ENCODE measurements at places on chromosomes 1 and 21. TPM values are rescaled to one million over a fixed set of nuclear protein-coding genes. Genes with fewer than 3 reads are reported as not detected.

TRIM46 gene
- 3.8 TPM for polyA plus RNA-seq

- no peak for DNase-seq
These were observed 30.7 kb downstream of the CDCA8 start for GRCh38 chr1:37723072-37723389.

- DNase-seq = no peak
These were observed 32.3 kb upstream of the RALGPS2 start for GRCh38 chr1:178692564-178693327.

- no peak for DNase-seq
These were observed 5.0 kb downstream of the AGT start for GRCh38 chr1:230708631-230709580.

DNA sequence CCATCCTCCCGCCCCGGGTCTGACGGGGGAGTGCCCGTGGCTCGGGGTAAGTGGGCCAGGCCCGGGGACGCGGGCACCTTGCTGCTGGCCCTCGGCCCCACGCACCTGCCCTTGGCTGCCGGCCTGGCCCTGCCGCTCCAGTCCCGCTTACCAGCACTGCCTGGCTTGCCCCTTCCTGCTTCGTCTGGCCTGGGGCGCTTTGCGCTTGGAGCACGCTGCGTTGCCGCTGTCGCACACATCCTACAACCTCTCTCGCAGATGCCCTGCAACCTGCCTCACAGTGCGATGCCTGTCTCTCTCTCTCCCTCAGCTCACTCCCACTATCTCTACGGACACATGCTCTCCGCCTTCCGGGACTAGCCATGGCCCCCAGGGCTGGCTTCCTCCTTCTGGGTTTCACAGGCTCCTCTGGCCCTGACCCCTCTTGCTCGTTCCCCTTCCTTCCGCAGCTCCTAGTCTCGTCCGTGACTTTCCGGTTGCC, 9.7 kb downstream of the MYOG start:
- DNase-seq = no peak

STUM gene
- polyA plus RNA-seq = not detected

GRCh38 chr1:202804126-202804525, 4.1 kb downstream of the KDM5B start:
- DNase-seq = no peak

PLA2G2A gene
- polyA plus RNA-seq = not detected

- DNase-seq = no peak
These were observed 3.3 kb upstream of the NECTIN4 start for GRCh38 chr1:161092621-161093028.

GRCh38 chr1:3011631-3012455, 9.4 kb upstream of the ACTRT2 start:
- no peak for DNase-seq

DNA sequence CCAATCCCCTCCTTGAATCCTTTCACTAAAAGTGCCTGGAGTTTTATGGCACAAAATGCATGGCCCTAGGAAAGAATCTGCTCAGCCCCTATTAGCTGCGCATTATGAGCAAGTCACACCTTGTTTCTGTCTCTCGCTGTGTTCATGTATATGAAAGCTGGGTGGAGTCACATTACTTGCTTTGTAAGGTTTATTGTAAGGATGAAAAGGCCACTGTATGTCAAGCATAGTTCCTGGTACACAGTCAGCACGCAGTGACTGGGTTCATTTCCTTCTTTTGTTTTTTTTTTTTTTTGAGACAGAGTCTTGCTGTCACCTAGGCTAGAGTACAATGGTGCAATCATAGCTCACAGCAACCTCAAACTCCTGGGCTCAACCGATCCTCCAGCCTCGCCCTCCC, 6.7 kb upstream of the SLC9A1 start:
- no peak for DNase-seq

NME7 gene
- polyA plus RNA-seq = 27.3 TPM

HSPG2 gene
- 9.7 TPM for polyA plus RNA-seq

DNA sequence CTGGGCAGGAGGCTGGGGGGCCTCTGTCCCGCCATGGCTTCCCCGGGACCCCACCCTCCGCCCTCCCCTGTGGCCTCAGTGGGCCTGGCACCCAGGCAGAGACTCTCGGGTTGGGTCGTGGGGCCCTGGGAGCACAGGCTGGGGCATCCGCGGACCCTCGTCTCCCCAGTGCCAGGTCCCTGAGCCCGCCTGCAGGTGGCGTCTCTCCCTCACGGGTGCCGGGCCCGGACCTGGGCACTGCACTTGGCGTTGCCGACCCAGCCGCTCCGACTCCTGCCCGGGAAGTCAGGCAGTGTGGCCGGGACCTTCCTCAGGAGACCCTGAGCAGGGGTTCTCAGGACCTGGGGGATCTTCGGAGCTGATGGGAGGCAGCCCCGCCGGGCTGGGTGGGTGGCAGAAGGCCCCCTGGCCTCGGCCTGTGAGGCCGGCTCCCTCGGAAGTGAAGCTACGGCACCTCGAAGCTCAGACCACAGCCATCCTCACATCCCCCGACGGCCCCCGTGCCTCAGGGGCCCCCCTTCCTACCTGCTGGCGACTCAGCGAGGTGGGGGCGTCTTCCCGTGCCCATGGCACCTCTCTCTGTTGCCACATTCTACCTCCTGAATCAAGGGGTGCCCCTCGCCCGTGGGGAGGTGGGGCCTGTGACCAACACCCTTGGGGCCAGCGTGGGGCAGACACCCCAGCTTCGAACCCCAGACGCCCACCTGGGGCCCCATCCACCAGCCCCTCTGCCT, 6.4 kb upstream of the C1orf159 start:
- peak; percentile 27 for DNase-seq

HRNR gene
- polyA plus RNA-seq = not detected

DNA sequence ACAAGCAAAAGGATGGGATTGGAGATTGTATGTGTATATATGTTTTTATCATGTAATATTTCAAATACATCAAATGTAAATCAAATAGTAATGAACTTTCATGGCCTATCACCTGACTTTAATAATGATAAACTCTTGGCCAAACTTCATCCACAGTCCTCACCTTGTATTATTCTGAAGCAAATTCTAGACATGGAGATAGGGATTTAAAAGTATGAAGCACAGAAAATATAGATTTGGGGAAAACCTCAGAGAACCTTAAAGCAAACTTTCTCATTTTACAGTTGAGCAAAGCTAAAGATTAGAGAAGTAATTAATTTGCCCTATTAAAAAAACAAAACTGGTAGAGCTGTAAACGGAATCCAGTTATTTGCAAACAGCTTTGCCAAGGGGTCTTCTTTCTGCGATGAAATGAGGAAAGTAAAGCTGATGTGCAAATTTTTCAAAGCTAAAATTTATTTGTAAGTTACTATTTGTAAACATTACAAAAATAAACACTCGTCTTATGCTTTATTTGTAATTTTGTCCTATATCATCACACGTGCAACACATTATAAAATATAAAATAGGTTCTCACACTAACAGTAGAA, 19.9 kb upstream of the KIF14 start:
- DNase-seq = no peak

RGS18 gene
- polyA plus RNA-seq = 0.48 TPM

HSD3B2 gene
- polyA plus RNA-seq = not detected

- no peak for DNase-seq
These were observed 63.6 kb upstream of the GALNT2 start for GRCh38 chr1:230003409-230003808.

DNA sequence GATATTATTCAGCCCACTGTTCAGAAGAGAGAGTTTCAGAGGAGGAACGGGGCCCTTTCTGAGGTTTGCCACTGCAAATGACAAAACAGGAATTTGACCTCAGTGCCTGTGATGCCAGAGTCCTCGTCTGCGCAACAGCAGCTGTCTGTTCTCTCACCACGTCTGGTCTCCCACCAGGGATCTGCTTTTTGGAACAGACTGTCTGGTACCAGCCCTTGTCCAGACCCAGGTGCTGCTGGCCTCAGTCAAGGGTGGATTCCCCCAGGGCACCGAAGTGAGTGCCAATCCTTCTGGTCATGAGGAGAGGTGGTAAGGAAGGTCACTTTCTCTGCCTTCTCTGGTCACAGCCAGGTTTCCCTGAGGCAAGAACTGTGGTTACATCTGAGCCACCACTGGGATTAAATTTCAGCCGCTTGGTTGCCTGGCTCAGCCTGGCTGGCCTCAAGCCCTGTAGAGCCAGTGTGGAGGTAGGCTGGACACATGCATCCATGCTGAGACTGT, 2.3 kb upstream of the BCAN start:
- DNase-seq = no peak

- no peak for DNase-seq
These were observed 849.8 kb downstream of the USP25 start for GRCh38 chr21:16579538-16579937.

Measured in AG04450 (cell line).